ENCODE measurements at places on chromosomes 4 and X.

DNA sequence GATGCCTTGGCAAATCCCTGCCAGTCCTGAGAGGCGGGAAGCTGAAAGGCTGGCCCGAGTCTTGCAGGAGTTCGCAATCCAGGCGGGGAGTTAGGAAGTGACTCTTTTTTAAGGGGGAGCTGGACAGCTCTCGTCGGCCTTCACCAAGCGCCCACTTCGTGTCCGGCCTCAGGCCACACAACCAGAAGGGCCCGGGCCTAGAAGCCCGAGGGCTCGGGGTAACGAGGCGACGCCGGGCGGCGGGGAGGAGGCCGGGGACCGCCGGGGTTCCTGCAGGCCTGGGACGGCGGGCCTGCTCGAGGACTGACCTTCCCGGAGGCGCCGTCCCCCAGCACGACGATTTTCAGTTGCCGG, 395 bp downstream of the RAB28 start:
- no peak for DNase-seq

DNA sequence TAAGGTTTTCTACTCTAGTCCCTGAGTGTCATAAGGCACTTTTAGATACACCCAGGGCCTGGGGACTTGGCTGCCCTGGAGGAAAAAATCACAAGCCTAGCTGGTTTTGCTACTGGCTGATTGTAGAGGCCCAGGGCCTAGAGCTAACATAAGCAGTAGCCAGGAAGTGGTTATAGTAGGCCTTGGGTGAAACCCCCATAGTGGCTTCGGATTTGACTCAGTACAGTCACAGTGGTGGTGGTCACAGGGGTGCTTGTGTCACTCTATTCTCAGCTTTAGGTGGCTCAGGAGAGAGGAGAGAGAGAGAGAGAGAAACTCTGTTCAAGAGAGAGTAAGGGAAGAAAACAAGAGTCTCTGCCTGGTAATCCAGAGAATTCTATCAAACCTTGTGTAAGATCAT, 194.5 kb upstream of the EDA2R start:
- DNase-seq = no peak

DNA sequence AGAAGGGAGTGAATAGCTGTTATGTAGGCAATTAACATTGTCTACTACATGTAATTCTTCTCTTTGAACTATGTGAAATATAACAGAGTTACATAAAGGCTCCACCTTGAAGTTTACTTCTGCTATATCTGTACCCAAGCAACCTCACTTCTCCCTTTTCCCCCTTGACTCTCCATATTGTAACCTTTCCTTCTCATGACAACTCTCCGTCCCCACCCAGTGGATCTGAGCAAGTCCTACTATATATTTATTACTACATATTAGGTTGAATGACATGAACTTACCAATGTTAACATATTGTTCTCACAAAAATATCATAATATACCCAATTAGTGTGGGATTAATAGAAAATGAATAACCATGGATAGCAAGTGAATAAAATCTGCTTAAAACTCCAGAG, 93.2 kb upstream of the ATP8A1 start:
- no peak for DNase-seq

- no peak for DNase-seq
These were observed 204.9 kb downstream of the EVC2 start for GRCh38 chr4:5503336-5503936.

- no peak for DNase-seq
These were observed 722 bp upstream of the EFHC2 start for GRCh38 chrX:44344194-44344593.

- no peak for DNase-seq
These were observed 37.8 kb downstream of the SPCS3 start for GRCh38 chr4:176357359-176358082.

DNA sequence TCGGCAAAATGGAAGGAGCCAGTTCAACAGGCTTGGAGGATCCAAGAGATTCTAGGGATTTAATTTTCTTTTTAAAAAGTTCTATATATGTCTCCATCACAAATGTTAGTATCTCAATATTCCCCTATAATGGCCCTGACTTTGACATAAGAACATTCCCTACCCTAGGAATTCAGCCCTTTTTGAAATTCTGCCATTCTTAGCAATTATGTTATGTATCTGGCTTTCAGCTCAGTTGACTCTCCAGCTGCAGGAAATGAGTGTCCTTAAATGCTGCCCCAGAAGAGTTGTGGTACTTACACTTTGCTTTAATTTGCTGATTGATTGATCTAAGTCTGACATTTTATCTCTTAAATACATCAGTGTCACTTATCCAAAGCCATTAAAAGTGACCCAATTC, 1454.3 kb downstream of the FSTL5 start:
- no peak for DNase-seq

DNA sequence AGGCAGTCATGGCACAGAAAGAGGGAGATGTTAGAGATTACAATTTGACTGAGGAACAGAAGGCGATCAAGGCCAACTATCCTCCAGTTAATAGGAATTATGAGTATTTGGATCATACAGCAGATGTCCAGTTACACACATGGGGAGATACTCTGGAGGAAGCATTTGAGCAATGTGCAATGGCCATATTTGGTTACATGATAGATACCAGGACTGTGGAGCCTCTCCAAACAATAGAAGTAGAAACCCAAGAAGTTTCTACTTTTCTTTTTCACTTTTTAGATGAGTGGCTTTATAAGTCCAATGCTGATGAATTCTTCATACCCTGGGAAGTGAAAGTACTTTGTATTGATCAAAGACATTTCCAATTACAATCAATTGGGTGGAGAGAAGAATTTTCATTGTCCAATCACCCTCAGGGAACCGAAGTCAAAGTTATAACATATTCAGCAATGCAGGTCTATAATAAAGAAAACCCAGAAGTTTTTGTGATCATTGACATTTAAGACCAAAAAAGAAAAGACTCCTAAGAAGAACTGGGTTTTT, 139.1 kb downstream of the MAB21L2 start:
- no peak for DNase-seq

GRCh38 chr4:15413623-15414019, 14.2 kb upstream of the C1QTNF7 start:
- no peak for DNase-seq

GRCh38 chr4:46909078-46909477, at the start of gene COX7B2:
COX7B2 (minus strand) TSS chr4:46909245; CDS start chr4:46735192, 174,053 bp downstream.
- DNase-seq = no peak

GRCh38 chrX:138794246-138794645, 82.7 kb upstream of the FGF13 start:
- DNase-seq = no peak

GRCh38 chrX:9340598-9341290, 124.1 kb upstream of the TBL1X start:
- DNase-seq = no peak

GRCh38 chr4:184792950-184793555, 32.7 kb downstream of the ACSL1 start:
- DNase-seq = no peak

DNA sequence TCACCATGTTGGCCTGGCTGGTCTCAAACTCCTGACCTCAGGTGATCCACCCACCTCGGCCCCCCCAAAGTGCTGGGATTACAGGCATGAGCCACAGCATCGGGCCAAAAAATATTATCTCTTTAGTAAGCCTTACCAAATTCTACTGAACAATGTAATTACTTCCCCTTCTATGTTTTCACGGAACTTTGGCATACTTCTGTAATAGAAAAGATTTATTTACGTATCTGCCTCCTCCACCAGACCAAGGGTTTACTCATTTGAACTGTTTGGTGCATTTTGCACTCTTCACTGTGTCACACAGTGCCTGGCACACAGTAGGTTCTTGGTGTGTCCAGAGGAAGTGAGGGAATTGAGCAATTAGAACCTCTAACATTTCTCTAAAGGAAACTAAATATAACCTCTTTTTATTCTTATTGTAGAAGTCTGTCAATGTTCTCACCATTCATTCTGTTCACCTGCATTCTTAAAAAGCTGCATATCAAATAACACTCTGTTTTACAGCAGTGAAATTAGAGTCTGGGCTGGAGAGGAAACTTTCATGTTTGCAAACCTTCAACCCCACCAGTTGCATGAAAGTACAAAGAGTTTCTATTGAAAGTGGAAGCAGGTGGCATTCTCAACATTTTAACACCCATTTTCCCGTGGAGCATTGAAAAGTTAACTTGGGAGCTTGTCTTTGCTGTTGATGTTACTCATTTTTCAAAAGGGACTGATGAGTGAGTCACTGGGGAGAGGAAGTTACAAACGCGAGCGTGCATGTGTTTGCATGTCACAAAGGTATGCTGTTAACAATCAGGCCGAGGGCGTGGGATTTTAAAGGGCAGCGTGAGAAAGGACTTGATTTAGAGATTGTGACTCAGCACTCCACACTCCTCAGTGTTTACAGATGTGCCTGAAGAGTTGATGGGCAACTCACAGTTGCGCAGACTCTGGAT, 314.1 kb downstream of the STK32B start:
- no peak for DNase-seq

DNA sequence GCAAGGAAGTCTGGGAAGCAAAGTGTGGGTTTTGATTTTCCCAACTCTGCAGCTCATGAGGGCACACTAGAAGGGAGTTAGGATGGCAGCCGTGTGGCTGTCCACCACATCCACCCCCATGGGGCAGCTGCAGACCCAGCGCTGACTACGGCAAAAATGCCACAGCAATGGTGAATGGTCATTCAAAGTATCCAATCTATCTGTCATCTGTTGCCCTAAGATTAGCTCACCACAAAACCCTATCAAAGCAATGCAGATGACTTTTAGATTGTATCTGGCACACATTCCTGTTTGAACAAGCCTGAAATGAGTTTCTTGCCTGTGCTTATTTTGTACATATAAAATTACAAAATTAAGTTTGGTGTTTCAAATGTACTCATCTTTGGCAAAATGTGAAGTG, 29.7 kb upstream of the HPSE start:
- no peak for DNase-seq

DNA sequence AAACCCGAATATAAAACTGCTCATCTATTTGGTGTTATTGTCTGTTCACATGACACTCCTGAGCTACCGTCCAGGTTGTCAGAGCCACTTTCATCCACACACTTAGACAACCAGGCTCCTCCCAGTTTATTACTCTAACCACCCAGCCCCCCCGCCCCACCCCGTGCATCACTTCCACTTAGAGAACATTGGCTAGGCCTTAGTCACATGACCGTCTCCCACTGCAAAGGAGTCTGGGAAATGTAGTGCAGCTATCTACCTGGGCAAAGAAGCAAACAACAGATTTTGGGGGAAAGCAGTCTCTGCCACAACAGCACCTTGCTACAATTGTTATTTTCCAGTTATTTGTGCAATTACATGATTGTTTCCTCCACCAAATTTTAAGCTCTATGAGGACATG, 57.6 kb upstream of the RBPJ start:
- DNase-seq = no peak

GRCh38 chr4:129218897-129219296, 122.9 kb downstream of the C4orf33 start:
- no peak for DNase-seq

GRCh38 chr4:119039779-119040178, 95.9 kb upstream of the MYOZ2 start:
- no peak for DNase-seq

- no peak for DNase-seq
These were observed 219.1 kb downstream of the FGF13 start for GRCh38 chrX:138492371-138492770.

- no peak for DNase-seq
These were observed 107.6 kb downstream of the GASK1B start for GRCh38 chr4:158065176-158065575.

DNA sequence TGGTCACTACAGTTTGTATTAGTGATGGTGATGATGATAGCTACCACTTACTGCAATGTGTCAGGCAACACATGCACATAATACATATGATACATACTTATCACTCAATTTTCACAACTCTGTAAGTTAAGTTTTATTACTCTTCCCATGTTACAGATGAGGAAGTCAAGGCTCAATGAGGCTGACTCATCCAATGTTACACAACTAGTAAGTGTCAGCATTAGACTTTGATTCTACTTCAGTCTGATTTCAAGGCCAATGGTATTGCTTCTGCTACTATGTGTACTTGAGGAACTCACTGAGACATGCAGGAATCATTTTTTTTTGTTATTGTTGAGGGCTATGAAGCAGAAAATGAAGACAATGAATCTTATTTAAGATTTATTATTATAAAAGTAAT, 96.4 kb upstream of the TRPC5OS start:
- DNase-seq = no peak

- no peak for DNase-seq
These were observed 442 bp upstream of the MCUB start for GRCh38 chr4:109559625-109559982.

- no peak for DNase-seq
These were observed 57.9 kb downstream of the TKTL2 start for GRCh38 chr4:163415668-163416067.

GRCh38 chr4:48193096-48193836, 59.2 kb upstream of the TXK start:
- DNase-seq = no peak

GRCh38 chr4:25504932-25505636, 128.0 kb downstream of the ANAPC4 start:
- no peak for DNase-seq

- no peak for DNase-seq
These were observed 41.3 kb downstream of the MAGEB17 start for GRCh38 chrX:16208601-16209000.

DNA sequence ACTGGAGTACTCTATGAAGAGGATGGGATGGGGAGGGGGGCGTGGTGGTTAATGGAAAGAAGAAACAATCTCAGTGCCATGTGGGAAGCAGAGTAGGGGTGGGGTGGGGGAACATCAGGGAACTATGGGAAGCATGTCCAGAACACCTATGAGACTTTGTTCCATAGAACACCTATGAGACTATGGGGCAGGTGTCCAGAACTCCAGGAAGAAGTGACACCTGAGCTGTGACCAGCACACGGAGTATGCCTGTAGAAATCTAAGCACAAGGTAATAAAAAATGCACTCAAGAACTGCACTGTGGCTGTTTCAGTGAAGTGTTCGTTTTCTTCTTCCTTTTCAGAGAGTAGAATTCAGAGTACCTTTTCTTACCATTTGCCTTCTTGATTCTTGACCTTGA, 704.8 kb upstream of the TENM3 start:
- no peak for DNase-seq

DNA sequence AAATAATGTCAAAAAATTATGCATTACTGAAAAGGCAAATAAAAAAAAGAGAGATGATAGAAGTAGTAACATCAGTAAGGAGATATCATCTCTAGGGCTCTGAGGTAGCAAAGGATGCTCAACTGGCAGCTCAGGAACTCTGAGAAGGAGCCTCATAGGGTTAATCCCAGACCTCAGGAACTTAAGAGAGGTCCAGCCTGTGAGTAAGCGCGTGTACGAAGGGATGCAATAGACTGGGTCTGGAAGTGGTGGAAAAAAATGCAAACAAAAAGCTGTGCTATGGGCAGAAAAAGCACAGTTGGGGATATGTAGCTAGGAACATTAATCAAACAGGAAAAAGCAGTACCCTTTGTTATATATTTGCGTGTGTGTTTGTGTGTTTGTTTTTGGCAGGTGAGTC, 282.0 kb downstream of the GALNTL6 start:
- DNase-seq = no peak

DNA sequence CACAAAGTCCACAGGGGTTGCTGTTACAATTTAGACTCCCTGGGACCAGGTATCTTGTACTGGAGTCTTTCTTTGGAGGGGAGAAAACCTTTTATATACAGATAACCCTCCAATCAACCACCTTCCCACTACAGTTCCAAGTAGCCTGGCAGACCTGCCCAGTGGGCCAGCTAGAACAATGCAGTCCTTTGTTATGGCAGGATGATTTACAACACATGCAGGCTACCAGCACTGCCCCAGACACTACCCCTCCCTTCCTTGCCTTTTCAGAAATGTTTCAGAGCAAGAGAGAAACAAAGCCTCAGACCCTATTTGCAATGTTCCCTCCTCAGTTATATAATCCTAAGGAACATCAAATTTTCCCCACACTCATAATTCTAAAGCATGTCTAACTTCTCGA, 11.1 kb downstream of the RASL11B start:
- no peak for DNase-seq

- no peak for DNase-seq
These were observed 15.2 kb upstream of the TXLNG start for GRCh38 chrX:16770970-16771482.
